ENCODE measurements at places on chromosomes 4 and X.

- DNase-seq: no peak
Measured at GRCh38 chrX:46209037-46209436, 336.2 kb downstream of the ZNF674 start.

- no peak for DNase-seq
Measured at GRCh38 chr4:42344749-42345148, 52.5 kb upstream of the SHISA3 start.

- no peak for DNase-seq
Measured at GRCh38 chr4:108114503-108114902, 54.2 kb downstream of the LEF1 start.

DNA sequence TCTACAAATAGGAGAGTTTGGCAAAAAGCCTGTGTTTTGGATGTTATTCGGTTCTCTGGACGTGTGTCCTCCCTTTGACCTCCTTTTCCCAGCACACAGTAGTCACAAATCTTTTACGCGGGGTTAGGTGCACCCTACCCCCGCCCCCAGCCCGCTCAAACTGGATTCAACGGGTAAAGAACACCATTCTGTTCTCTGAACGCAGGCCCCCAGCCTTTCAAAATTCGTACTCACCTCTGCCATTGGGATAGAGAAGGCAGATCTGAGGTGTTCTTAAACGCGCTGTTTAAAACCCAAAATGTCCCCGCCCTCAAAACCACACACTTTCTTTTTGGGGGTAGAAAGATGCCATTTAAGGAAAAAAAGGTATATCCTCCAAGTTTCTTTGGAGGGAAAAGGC is 2.7 kb downstream of the LEF1 start:
- DNase-seq: peak; percentile 14

GRCh38 chr4:55175779-55176231 is 50.4 kb upstream of the KDR start:
- DNase-seq: no peak

DNA sequence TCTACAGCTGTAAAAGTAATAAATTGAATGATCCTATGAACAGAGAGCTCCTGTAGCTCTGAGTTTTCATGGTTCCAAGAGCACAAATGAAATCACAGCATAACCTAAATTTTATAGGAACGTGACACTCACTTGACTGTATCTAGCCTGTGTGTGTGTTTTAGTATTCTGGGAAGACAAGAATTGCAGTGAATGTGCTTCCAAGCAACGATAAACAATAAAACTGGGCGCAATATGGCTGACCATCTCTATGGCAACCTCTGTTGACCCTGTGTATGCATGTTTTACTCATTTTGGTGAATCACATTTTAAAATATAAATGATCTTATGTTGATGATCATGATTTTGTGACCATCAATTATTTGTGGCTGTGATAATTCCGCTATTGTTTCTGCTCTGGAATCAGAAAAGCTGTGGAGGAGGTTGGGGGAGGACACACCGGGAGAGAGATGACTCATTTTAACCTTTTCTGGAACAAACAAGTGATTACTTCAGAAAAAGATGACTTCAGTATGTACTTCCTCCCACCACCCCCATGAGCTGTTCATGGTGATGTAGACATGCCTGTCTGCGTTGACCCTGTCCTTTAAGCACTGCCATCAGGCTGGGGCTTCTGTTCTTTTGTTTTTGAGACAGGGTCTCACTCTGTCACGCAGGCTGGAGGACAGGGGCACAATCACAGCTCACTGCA is 31.8 kb downstream of the USP11 start:
- no peak for DNase-seq

DNA sequence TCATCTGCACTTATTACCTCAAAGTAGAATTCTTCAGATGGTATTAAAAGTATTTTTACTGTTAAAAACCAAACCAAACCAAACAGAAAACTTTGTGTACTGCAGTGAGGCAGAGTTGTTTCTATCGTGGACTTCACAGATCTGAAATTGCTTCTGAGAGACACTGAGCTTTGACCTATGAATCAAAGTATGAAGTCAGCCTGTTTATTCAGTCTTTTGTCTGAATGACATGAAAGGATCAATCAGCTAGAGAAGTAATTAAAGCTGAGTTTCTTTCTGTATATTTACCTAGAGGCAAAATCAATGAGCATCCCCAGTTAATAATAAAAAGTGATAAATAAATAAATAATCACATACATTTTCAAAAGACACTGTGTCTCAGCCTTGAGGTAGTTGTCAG is 2121.0 kb downstream of the PCDH7 start:
- no peak for DNase-seq

DNA sequence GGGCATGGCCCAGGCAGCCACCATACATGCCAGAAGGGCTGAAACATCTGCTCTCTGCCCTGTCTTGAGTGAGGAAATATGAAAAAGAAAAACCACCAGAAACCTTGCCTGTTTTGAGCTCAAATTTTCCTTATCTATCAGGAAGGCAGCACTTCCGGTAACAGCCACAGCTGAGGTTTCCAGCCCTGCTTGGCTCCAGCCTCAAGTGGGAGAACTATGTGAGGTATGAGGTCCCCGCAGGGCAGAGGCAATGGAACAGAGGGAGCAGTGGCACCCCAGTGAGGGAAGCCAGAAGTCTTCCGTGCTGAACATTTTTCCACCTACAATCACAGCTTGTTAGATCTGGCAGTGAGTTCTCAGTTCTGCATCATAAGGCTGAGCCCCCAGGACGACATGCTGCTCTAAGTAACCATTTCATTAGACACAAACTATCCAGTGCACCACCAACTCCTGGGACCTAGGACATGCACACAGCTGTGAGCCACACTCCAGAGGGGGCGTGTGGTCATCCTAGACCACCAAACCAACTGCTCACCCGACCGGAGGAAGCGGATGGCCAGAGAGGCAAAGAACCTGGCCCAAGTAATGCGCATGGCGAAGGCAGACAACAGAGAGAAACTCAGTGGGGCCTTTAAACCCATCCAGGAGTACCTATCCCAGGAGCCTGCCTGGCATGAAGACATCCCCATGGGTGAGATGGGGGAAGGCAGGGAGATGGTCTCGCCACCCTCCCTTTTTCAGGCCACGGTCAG is 22.6 kb downstream of the WDR1 start:
- no peak for DNase-seq

GRCh38 chrX:44935640-44936039 is 62.7 kb downstream of the KDM6A start:
- DNase-seq: no peak

- DNase-seq: no peak
Measured at GRCh38 chr4:169417629-169418282, 147.0 kb upstream of the SH3RF1 start.

DNA sequence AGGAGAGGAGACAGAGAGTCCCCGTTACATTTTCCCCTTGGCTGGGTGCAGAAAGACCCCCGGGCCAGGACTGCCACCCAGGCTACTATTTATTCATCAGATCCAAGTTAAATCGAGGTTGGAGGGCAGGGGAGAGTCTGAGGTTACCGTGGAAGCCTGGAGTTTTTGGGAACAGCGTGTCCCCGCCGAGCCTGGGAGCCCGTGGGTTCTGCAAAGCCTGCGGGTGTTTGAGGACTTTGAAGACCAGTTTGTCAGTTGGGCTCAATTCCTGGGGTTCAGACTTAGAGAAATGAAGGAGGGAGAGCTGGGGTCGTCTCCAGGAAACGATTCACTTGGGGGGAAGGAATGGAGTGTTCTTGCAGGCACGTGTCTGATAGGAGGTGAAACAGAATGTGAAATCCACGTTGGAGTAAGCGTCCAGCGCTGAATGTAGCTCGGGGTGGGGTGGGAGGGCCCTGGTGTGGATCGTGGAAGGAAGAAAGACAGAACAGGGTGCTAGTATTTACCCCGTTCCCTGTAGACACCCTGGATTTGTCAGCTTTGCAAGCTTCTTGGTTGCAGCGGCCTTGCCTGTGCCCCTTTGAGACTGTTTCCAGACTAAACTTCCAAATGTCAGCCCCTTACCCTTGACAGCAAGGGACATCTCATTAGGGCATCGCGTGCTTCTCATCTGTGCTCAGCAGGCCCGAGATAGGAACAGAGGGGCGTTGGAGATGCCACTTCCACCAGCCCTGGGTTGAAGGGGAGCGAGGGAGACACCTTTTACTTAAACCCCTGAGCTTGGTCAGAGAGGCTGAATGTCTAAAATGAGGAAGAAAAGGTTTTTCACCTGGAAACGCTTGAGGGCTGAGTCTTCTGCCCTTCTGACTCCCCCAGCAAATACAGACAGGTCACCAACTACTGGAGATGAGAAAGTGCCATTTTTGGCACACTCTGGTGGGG is 2.7 kb downstream of the SHOX start:
- DNase-seq: no peak

DNA sequence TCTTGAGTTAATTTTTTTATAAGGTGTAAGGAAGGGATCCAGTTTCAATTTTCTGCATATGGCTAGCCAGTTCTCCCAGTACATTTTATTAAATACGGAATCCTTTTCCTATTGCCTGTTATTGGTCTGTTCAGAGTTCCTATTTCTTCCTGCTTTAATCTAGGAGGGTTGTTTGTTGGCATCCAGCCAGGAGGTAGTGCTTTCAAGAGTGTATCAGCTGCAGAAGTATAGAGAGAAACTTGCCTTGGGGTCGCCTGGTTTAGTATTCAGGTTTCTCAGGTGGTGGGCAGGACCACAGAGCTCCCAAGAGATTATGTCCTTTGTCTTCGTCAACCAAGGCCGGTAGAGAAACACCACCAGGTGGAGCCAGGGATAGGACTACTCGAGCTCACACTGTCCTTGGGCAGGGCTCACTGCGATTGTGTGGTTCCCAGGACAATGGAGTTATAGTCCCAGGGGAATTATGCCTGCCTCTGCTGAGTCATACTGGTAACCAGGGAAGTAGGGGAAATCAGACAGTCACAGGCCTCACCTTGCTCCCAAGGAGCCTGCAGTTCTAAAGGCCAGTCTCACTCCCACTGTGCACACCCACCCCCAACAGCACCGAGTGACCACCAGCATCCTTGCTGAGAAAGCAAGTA is 168.1 kb downstream of the VSIG4 start:
- no peak for DNase-seq

GRCh38 chr4:176843710-176844109 is 51.0 kb upstream of the VEGFC start:
- no peak for DNase-seq

DNA sequence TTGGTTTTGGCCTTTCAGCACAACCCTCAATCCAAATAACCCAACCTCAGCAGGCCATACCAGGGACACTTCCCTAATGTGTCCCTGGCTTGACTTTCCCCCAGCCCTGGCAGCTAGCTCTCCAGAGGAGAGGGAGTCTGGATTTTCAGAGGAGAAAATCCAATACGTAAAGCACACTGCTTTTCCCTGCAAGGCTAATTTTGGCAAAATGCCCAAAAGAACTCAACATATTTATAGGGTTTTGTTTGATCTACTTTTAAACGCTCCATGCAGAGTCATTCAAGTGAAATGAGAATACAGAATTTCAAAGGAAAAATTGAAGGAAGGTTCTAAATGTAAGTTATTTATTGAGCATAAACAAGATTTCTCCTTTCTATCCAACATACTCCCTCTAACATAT is 167.2 kb downstream of the SH3KBP1 start:
- no peak for DNase-seq

- DNase-seq: no peak
Measured at GRCh38 chrX:13581554-13581953, 12.2 kb downstream of the EGFL6 start.

DNA sequence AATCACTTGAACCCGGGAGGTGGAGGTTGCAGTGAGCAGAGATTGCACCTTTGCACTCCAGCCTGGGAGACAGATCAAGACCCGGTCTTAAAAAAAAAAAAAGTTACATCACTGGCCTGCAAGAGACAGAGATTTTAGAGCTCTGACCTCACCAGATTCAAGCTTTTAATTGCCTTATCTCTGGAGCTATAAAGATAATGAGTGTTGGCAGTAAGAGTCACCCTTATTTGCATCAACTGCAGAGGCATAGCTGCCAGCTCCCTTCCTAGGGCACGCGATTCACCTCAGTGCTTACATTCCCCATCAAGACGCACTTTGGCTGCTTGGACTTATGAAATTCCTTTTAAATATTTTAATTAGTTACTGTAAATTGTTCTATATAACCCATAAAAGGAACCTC is 12.5 kb upstream of the SPATA4 start:
- DNase-seq: no peak

- no peak for DNase-seq
Measured at GRCh38 chr4:25123236-25123635, 37.0 kb downstream of the SEPSECS start.

- no peak for DNase-seq
Measured at GRCh38 chrX:750263-750662, 119.7 kb downstream of the SHOX start.

Data from stimulated activated CD8-positive, alpha-beta memory T cell treated with anti-CD3 and anti-CD28 coated beads, Interleukin-2, amount 100 ng/mL, for 48 hours (primary cell).